ENCODE measurements at places on chromosomes 12 and 14.

DNA sequence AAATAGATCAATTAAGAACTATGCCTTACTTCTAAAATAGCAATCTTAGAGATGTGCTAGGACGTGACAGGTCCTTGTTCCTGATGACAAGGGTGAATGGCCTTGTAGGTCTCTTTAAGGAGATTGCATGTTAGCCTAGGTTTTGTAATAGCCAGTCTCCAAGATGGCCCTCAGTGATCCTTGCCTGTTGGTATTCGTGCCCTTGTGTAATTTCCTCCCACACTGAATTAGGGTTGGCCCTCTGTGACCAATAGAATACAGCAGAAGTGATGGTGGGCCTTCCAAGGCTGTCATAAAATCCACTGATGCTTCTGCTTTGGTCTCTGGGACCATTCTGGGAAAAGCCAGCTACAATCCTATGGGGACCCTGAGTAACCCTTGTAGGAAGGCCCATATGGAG is 38.2 kb upstream of the SNX6 start:
- no peak for DNase-seq

- DNase-seq, result no peak
Measured at GRCh38 chr12:125050868-125051267, 14.4 kb upstream of the AACS start.

GRCh38 chr14:56145965-56146364 is 27.8 kb downstream of the PELI2 start:
- no peak for DNase-seq

- no peak for DNase-seq
Measured at GRCh38 chr14:79631276-79631675, 580.0 kb downstream of the DIO2 start.
